ENCODE measurements at places on chromosomes 2 and 18.

DNA sequence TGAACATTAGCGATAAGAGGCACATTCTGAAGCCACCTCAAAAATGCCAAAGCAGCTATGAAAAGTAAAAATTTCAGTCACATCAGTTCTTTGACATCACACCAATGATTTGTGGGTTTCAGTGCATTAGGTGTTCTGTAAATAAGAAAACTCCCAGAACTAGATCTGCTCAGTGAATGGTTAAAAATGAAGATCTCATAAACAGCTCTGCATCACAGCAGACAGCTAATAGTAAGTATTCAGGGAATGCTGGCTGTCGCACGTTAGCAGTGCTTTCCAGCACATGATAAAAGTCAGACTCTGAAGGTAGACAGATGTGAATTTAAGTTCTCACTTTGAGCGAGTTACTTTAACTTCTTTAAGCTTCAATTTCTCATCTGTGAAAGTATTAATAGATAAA lies 154.9 kb downstream of the SATB2 start:
- no peak for DNase-seq

DNA sequence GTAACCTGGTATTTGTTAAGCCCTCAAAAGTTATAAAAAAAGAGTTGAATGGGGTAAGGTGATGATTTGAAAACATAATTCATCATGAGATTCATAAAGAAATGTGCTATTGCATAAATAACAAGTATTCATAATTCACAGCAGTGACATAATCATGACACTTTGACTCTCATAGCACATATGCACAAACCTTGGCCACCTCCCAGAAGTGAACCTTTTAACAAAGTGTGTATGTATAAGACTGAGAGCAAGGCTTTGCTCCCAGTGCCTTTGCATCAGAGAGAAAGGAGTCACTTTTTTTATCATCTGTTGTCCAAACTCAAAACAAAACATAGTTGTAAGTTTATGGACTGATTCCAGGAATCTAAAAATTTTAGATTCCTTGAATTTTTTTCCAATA lies 15.0 kb upstream of the HTR2B start:
- no peak for DNase-seq

GRCh38 chr2:72713857-72714256 lies 112.0 kb downstream of the EXOC6B start:
- no peak for DNase-seq

- no peak for DNase-seq
Measured at GRCh38 chr2:26401739-26402541, at the start of gene DRC1. Gene DRC1 (plus strand): TSS chr2:26401920. CDS start chr2:26401990, 70 bp downstream.

DNA sequence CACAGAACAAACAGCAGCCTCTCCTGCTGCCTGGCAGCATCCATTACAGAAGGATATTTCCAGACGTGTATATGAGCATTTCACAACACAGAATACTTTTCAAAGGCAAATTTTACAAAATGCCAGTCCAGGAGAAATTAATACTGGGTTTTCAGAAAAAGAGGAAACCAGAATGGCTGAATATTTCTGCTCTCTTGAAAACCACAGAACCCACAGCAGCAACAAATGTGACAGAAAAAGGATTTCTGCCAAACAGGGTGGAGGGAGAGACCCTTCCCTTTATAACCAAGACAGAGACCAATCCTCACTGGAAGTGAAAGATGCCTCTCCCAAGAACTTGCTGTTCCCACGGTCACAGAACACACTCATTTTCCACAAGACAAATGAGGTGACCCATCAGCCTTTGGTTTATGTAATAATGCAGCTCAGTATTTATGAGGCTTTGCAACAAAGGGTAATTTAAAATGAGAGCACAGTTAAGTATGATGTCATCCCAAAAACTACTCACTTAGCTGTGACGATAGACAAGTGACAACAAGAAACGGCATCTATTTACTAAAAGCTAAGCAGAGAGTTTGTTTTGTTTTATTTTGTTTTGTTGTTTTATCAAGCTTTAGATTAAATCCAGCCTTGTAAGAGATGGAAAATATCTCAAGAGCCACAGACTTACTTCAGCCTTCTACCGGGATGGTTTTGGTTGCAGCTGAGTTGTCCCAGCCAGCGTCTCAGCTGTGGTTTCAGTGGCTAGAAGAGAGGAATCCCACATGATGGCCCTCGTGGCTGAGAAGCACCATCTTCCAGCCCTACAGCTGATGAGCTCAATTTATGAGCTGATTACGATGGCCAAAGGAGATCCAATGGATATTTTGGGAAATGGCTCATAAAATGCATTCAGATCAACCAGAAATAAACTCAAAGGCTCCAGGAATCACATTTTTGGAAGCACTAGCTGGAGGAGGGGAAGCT lies 249.3 kb upstream of the AGAP1 start:
- no peak for DNase-seq

GRCh38 chr2:227411320-227411989 lies 23.7 kb upstream of the SCYGR1 start:
- peak; percentile 14 for DNase-seq

GRCh38 chr2:44959855-44960254 lies 18.4 kb downstream of the SIX3 start:
- no peak for DNase-seq

DNA sequence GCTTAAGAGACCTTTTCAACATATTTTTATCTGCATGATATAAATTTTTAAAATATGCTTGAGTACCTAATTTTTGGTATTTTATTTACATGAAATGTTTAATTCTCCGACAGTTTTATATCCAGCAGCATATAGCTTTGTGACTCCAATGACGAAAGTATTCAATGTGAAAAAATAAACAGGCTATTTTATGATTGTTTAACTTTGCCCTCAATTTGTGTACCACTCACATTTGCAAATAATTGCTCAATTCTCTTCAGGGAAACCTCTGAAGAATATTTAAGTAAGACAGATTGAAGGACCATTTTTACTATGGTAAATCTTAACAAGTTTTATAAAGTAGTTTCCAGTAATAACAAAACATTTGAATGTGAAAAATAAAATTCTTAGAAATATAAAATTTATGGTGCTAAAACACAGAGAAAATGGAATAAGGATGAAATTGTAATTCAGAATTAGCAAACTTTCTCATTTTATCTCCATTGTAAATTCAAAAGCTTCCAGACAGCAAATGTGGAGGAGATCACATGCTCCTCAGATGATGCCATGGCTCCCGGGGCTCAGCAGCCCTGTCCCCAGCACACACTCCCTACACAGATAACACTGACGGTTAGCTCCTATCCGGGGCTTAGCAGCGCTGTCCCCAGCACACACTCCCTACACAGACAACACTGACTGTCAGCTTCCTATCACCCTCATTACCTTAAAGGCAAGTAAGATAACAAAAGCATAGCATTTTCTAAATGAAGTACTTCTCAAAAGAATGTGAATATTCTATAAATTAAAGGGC lies 39.7 kb downstream of the SH3YL1 start:
- DNase-seq: no peak

DNA sequence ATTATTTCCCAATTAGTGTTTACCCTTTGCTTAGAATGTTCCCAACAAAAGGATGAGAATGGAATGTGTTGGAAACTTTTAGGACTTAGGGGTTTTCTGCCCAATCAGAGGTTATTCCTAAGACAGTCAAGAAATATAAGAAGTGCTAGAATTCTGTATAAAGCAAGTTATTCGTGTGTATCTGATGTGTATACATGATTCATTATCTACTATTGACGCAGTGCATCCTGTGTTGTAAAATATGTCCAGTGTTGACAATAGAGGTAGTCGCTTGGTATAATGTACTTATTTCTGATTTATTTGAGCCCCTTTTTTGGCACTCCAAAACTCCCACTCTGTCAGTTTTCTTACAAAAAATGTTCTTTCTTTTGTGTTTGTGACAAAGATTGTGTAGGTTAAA lies 881 bp downstream of the PIKFYVE start:
- no peak for DNase-seq

DNA sequence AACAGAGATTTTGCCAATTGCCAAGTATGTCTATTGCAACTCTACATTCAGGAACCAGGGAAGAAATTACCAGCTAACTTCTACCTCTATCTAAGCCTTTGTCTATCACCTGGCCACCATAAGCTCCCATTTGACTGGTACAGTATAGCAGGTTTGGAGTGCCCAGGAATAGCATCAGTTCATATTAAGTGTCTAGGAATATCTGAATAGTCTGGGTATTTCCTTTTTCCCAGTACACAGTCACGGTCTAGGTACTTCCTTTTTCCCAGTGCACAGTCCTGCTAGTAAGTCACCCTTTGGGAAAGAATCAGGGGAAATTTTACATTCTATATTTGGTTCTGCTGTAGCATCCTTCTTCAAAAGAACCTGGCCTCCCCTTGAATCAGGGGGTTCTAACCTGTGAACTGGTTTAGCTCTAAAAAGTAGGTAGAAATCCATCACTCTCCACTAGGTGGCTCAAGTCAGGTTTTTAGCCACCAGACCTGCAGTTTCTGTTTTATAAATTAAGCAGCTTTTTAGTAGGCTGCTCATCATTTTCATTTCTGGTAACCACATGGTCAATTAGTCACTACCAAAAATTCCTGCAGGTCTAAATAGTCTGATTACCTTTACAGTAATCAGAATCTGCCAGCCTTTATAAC lies 49.3 kb upstream of the DNAJC10 start:
- DNase-seq: no peak

GRCh38 chr2:202307690-202308089 lies 42.1 kb downstream of the NOP58 start:
- DNase-seq: no peak

- no peak for DNase-seq
Measured at GRCh38 chr18:56431551-56431950, 206.8 kb downstream of the TXNL1 start.

- DNase-seq: no peak
Measured at GRCh38 chr2:46915281-46915810, at the start of gene MCFD2. Gene MCFD2 (minus strand): TSS chr2:46915806. CDS start chr2:46909171, 6,635 bp downstream.

- no peak for DNase-seq
Measured at GRCh38 chr18:58851856-58852255, 12.8 kb upstream of the ZNF532 start.

DNA sequence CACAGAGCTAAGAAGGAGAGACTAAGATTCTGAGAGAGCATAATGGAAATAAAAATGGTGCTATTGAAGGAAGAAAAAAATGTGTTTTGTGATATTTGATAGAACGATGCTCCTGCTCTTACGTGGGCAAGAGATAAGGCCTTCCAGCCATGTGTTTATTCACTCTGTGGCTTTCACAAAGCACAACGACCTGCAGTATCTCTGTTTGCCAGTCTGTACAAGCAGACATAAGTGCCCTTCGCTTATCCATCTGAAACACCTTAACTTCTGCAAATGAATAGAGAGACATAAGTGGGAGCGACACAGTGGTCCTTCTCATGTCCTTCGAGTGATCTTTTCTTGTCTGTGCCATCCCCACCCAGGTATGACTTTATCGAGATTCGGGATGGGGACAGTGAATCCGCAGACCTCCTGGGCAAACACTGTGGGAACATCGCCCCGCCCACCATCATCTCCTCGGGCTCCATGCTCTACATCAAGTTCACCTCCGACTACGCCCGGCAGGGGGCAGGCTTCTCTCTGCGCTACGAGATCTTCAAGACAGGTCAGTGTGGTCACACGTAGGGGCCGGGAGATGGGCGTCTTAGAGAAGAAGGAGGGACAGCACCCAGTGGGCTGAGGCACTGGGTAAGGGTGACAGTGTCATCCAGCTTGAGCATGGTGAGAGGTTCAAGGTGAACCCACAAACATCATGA lies 33.7 kb downstream of the NRP2 start:
- DNase-seq: no peak

DNA sequence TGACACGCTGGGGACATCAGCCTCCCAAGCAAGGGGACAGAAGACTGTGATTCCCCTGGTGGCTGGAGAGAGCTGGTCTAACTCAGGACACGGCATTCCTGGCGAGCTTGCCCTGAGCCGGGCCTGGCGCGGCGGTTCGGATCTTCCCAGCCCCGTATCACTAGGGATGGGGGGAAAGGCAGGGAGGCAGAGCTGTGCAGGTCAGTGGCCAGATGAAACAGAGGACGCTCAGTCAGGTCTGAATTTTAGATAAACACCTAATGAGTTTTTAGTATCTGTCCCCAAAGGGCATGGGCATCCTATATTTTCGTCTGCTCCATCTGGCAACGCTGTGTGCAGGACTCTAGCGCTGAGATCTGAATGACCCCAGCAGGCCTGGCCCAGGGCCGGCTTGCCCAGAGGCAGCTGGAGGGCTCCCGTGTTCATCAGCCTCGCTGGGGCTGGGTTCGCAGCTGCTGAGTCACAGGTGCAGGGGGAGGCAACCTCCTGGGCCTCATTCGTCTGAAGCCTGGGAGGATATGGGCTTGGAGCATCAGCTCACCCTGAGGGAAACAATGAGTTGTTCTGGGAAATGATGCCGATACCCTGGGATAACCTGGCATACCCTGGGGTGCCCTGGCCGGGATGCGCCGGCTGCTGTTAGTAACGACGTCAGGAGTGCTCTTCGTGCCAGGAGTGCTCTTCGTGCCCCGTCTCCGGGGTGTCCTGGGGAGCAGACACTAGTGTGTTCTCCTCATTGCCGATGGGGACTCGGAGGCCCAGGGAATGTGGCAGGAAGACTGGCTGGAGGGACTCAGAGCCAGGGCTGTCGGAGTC lies 48.1 kb upstream of the HPCAL1 start:
- no peak for DNase-seq

DNA sequence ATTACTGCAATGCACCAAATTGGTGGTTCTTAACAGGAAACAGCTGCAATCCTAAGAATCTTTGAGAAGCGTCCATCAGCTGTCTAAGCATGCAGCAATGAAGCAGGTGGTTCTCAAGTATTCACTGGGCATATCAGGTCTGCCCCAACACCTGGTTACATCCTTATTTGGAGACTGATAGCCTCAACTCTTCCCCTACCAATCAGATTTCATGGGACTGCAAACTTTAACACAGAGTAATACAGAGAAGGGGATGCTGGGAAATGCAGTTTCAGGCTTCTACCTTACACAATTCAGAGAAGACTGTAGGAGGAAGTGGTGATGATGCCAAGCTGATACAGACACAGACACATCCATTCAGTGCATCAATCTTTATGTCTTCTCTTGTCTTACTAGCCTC lies 240.5 kb downstream of the BCL2 start:
- DNase-seq: no peak

DNA sequence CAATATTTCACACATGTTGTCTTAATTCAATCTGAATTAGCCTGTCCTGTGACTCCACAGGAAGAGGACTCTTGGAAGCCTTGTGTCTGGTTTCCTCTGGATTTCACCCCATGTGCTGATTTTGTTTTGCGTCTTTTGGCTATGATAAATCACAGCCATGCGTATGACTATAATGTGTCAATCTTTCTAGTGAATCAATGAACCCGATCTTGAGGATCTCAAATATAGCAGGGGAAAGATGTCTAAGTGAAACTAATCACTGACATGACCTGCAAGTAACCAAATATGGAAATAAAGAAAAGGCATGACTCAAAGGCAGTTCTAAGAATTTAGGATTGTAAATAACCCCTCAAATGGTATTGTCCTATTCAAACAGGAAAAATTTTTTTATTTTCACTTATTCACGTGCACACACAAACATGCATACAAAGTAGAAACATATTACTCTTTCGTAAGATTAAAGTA lies 8.2 kb downstream of the WDFY1 start:
- DNase-seq: no peak

- no peak for DNase-seq
Measured at GRCh38 chr2:29583104-29583503, 338.3 kb downstream of the ALK start.

All from activated CD4-positive, CD25-positive, alpha-beta regulatory T cell treated with anti-CD3 and anti-CD28 coated beads, Interleukin-2, amount 50 U/mL, for 16 hours (primary cell).